ENCODE measurements at places on chromosomes 5 and 9.

- DNase-seq: no peak
Measured at GRCh38 chr5:151469992-151470391, 22.6 kb downstream of the SLC36A1 start.

GRCh38 chr5:154313360-154314017 is 123.0 kb downstream of the GALNT10 start:
- DNase-seq: no peak

DNA sequence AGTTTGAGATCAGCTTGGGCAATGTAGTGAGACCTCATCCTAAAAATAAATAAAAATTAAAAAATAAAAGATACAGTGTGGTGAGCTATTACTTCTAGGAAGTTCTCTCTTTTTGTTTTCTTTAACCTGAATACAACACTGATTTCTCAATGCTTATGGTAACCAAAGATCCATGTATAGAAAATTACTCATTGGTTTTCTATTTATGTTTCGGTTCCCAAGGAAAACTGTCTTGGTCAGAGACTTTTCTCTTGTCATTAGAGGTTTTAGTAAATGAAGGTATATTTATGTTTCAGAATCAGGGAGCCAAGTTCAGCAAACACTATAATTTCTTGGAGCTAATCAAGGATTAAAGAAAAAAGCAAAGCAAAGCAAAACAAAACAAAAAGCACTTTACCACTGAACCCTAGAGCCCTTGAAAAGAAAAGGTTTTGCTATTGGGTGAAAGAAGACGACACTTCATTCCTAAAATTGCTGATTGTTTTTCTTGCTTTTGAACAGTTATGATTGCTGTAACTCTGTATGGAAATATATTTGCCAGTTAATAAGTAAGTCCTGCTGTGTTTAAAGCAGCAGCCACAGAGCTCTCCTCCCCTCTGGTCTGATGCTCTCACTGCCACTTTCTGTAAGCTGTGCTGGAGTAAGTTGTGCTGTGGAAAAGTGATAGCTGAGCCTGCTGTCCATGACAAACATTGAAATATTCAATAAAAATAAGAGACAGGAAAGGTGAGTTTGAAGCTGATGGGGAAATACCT is 298.2 kb downstream of the CD180 start:
- DNase-seq: no peak

- DNase-seq: no peak
Measured at GRCh38 chr5:119694284-119694683, 64.9 kb downstream of the FAM170A start.

- DNase-seq: no peak
Measured at GRCh38 chr5:123115020-123115419, 26.0 kb downstream of the PRDM6 start.

DNA sequence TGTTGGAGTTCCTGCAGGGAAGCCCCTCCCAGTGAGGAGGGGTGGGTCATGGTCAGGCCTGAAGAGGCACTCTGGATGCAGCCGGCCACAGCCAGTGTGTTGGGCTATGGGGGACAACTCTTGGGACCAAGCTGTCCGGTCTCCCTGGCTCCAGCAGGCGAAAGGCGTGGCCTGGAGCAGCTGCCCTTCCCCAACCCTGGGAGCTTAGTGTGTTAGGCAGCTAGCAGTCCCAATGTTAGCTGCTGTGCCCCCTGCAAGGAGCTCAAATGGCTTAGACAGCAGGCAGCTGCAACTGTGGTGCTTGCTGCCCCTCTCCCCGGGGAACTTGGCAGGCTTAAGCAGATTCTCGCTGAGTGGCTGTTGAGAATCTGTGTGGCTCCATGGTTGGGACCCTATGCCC is 67.5 kb upstream of the ACTBL2 start:
- no peak for DNase-seq

- DNase-seq: no peak
Measured at GRCh38 chr9:122322553-122322952, 48.3 kb upstream of the PTGS1 start.

GRCh38 chr5:56147659-56148230 is 85.4 kb downstream of the ANKRD55 start:
- no peak for DNase-seq

GRCh38 chr9:85151162-85151561 is 481.6 kb downstream of the NTRK2 start:
- DNase-seq: no peak

- no peak for DNase-seq
Measured at GRCh38 chr5:164210491-164210890, 705.1 kb downstream of the MAT2B start.

DNA sequence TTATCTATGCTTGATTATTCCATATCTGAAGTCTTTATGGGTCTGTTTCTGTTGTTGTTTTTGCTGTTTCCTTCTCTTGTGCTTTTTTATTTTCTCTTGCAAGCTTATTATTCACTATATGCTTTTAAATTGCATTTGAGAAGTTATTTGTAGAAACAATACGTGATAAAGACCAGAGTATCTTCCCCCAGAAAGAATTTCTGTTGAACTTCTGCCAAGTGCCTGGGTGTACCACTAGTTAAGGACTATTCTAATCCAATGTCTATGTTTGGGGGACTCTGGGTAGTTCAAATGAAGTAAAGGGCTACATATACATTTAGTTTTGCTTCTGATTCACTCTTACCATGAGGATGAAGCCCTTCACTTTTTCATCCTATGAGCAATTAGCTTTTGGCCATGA is 54.3 kb downstream of the SLF1 start:
- DNase-seq: no peak

GRCh38 chr9:128901822-128902221 is 19.0 kb upstream of the PHYHD1 start:
- no peak for DNase-seq

DNA sequence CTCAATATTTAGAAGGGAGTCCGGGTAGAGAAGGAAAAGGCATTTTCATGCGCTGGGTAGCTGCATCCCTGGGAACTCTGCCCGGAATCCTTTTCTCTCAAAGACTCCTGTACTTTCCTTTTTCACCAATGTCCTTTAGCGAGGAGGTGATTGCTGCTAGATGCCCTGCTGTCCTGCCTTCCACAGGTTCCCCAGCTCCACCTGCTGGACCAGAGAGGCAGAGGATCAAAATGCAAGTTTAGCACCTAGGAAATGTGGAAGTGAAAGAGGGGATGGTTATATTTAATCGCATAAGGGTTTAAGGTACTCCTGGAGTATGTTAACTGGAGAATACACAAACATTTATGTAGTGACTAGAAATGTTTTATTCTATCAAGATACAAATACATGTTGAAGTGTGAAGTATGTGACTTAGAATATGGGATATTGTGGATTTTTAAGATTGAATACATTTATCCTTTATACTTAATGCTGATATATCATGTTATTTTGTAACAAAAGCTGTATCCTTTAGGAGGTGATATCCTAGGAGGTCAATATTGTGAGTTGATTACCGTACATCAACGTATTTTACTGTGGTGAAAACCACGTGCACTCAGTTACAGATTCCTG is 145.7 kb downstream of the ARHGAP26 start:
- DNase-seq: no peak

GRCh38 chr9:119959846-119960545 is 590.8 kb upstream of the BRINP1 start:
- no peak for DNase-seq

DNA sequence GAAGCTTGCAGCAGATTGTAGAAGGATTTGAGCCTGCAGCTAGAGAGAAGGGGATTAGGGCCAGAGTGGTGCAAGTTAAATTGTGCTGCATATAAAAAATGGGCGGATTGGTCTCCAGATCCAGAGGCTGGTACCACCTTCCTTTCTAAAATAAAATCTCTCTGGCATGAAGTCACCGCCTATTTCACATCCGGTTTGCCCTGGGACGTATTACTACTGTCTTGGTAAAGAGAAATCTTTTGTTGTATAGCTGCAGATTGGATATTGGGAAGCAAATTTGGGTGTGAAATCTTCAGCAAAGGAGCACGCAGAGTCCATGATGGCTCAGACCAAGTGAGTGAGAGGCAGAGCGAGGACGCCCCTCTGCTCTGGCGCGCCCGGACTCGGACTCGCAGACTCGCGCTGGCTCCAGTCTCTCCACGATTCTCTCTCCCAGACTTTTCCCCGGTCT is at the start of gene GABRA1:
Gene GABRA1 (plus strand): TSS at position 180 of the 451 bp plus-strand sequence. CDS start 2,691 bp downstream, outside the sequence.
- DNase-seq: no peak

DNA sequence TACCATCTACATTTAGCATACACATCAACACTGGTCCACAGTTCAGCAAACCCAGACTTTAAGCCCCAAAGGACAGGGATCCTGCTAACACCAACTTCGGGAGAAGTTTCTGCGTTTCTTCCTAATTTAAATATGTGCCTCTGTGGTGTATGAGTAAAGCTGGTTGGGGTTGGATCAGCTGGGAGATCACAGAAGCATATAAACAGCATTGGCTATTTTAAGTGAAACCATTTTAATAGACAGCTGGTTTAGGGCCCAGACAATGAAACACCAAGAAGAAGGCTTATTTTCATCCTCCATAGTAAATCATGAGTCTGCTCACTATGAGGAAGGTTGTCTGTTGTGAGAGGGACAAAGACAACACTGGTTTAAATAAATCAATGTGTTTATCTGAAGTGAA is 11.3 kb downstream of the EBF1 start:
- DNase-seq: no peak
